Calu3 (cell line): ENCODE measurements at places on chromosomes 13 and 19.

DNA sequence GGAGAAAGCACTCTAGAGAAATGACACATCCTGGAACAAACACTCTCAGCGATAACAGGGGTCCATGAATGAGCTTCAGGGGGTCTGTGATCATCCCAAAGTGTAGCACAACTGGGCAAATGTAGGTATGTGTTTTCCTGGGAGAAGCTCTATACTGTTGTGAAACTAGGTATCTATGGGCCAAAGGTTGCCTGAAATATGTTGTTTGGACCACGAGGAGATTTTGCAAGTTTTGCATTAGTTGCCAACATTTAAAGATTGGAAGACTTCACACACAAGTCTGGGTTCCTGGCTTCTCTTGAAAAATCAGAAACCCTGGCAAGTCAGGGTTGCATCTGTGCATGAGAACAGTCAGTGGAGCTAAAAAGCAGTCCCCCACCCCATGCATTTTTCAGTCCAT lies 26.7 kb upstream of the POU2F2 start:
- no peak for DNase-seq
- no peak overlapping the region for H3K27ac ChIP-seq
- no peaks in the 10 kb centered on the region for H3K36me3 ChIP-seq
- H3K27me3 ChIP-seq = peaks cover 79% of the 10 kb centered on the region
- no peak overlapping the region for H3K4me3 ChIP-seq

- H3K36me3 ChIP-seq = no peaks in the 10 kb centered on the region
- H3K4me1 ChIP-seq = no peaks in the 10 kb centered on the region
- H3K27ac ChIP-seq = no peak overlapping the region
- no peak overlapping the region for H3K4me3 ChIP-seq
- DNase-seq = no peak
These were observed 531.7 kb downstream of the SLITRK1 start for GRCh38 chr13:83350569-83350968.

DNA sequence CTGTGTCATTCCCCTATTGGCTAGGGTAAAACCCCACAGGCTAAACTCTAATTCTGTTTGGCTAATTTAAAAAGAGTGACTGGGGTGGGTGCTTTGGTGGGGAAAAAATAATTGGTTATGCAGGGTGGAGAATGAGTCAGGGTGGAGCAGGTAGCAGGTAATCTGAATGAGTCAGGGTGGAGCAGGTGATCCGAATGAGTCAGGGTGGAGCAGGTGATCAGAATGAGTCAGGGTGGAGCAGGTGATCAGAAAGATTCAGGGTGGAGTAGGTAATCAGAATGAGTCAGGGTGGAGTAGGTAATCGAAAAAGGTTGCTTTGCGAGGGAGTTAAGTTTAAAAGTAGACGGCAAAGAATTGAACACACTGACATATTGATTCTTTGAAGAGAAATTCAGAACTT lies 1218.8 kb upstream of the ATXN8OS start:
- no peaks in the 10 kb centered on the region for H3K36me3 ChIP-seq
- no peak for DNase-seq
- no peak overlapping the region for H3K27ac ChIP-seq
- H3K4me1 ChIP-seq = peaks cover 9% of the 10 kb centered on the region

DNA sequence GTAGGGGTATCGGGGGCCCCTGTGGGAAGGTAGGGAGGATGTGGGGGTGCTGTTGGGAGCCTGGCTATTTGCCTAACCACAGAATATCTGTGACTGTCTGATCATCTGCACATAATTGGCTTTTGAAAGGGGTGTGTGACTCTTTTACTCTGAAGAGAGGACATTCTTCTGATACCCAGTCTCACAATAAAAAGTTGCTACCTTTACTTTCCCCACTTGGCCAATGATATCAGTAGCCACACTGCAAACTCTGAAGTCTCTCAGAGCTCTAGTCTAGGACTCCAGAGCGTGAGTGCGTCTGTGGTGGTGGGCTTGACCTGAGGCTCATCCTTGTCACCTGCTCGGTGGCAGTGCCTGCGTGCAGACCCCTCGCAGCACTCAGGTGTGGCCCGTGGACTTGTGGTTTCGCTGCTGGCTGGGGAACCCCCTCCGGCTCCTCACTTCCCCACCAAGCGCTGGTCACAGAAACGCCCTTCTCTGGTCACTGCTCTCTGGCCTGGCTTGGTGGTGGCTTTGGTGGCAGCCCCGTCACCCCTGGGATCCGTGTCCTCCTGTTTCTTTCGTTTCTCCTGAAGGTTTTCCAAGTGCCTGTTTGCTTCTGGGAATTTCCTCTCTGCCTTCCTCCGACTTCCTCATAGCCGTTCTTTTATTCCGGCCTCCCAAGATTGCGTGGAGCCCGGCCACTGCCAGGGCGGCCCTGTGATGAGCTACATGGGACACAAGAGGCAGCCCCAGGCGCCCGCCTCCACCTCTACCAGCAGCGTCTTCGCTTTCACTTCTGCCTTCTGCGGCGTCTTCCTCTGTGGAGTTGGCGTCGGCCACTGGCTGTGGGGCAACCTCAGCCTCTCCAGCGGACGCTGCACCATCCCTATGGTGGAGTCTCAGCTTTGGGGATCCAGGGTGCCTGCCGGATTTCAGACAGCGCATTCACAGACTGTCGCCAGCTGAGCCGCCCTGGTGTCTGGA lies 78.0 kb downstream of the ATP11A start:
- no peak overlapping the region for H3K4me3 ChIP-seq
- no peak overlapping the region for H3K27ac ChIP-seq
- peaks cover 7% of the 10 kb centered on the region for H3K4me1 ChIP-seq
- DNase-seq = no peak
- H3K36me3 ChIP-seq = peaks cover 5% of the 10 kb centered on the region
